ENCODE measurements at places on chromosomes 3 and 15.
A peak's percentile ranks its signal among the peaks of the same experiment; 100 is the strongest.

DNA sequence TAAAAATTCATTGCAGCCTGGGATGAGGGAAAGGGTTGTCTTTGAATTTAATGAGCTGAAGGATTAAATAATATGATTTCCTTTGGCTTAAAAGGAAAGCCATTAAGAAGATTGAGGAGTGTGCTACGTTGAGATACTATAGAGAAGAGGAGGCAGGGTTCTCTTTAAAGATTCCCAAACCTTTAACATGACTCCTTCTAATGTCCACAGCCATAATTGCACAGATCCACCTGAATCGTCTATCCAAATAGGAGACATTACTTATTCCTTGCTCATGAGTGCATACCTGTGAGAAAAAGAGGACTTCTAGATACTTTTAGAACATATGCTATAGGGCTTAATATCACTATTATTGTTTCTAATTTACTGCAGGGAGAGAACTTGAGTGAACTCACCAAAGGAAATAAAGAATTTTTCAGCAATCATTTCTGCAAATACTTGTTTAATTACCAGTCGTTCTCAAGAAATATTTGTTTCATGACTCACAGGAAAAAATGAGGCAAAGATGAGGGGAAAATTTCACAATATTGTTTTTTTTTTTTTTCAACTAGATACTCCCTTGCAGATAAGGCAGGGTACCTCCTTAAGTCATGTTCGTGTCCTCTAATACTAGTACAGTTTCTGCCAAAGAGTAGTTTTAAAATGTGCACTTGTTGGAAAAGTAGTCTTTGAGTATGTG lies 8.9 kb upstream of the SUCNR1 start:
- DNase-seq: no peak

GRCh38 chr15:98599909-98600691 lies 48.2 kb upstream of the IGF1R start:
- no peak for DNase-seq

- DNase-seq: no peak
Observed at GRCh38 chr3:110583373-110583935, 488.2 kb upstream of the NECTIN3 start.

- no peak for DNase-seq
Observed at GRCh38 chr15:48096813-48097212, 24.0 kb upstream of the SLC24A5 start.

GRCh38 chr3:55332176-55332575 lies 154.9 kb downstream of the WNT5A start:
- no peak for DNase-seq

DNA sequence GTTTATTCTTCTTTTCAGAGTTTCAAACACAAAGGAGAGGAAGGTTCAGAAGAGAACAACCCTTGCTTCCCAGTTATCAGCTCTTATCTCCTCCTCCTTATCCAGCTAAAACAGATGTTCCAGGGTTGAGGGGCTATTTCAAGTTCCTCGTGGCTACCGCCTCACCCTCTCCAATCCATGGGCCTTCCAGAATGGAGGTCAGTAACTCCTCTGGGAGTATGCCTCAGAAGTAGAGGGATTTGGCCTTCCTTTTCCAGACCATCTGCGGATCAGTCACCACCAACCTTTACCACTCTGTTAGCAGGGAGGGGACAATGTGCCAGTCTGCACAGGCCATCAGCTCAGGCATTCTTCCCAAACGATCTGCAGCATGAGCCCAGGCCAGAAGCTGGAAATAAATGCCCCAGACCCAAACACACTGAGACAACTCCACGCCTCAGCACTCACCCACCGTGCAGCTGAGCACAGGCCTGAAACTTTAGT lies 14.8 kb downstream of the HTR3C start:
- no peak for DNase-seq

DNA sequence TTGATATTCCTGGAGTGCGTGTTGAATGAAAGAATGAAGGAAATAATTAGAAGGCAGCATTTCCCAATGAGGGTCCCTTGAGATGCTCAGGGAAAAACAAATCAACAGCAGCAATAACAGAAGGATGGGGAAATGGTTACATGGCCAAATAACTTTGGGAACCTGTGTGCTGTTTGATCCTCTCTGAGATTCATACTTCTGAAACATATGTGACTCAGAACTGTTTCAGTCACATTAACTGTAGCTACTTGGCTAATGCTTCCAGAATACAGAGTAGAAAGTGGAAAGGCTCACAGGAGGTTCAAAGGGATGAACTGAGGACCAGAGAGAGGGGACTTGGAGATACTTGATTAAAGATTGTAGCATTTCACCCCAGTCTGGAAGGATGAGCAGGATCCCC lies 258.2 kb downstream of the SLCO3A1 start:
- DNase-seq: no peak

DNA sequence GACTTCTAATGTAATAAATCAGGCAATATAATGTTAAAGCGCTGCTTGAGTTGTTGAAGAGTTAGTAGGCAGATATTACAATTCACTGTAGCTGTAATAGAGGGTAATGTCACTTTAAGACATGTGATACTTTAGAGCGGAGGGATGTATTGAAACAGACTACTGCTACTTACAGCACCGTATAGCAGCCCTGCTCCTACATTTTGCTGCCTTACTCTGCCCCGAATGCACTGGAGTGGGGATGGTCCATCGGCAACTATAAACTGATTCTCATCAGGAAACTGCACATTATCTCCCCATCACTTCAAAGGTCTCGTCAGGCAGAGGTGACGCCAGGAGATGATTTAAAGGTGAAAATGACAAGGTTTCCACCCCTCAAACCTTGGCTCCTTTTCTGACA lies 349.7 kb upstream of the SUCLG2 start:
- no peak for DNase-seq

GRCh38 chr3:44554626-44555592 lies at the start of gene ZKSCAN7:
TSS of gene ZKSCAN7 (plus strand) at chr3:44555193. CDS start at chr3:44557048, 1,855 bp downstream.
- peak; percentile 62 for DNase-seq

DNA sequence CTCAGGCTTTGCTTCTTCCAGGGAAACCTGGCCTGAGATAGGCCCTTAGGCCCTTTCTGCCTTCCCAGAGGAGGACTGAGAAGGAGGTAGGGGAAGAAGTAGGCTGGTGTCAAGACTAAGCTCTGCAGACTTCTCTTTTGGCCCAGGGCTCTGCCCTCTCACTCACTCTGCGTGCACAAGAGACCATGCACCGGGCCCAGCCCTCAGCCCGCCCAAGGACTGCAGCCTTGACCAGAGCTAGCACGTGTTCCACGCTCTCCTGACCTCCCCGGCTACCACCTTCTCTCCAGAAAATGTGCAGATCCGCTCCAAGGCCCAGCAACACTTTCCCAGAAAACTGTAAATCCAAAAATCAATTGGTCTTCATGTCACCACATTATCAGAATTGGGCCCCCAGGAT lies 59.8 kb downstream of the SEMA5B start:
- DNase-seq: no peak

DNA sequence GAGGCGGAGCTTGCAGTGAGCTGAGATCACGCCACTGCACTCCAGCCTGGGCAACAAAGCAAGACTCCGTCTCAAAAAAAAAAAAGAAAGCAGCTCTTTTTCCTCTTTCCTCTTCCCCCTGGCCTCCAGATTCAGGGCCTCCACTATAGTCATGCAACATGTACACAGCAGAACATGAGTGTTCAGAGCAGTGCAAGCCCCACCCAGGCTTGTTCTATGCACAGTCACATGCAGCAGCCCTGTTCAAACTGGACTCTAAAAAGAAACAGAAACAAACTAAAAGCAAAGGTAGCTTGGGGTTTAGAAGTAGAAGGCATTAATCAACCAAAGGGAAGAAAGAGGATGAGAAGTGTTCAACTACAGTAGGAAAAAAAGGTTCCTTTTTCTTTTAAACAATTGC lies 11.8 kb downstream of the SHQ1 start:
- no peak for DNase-seq

DNA sequence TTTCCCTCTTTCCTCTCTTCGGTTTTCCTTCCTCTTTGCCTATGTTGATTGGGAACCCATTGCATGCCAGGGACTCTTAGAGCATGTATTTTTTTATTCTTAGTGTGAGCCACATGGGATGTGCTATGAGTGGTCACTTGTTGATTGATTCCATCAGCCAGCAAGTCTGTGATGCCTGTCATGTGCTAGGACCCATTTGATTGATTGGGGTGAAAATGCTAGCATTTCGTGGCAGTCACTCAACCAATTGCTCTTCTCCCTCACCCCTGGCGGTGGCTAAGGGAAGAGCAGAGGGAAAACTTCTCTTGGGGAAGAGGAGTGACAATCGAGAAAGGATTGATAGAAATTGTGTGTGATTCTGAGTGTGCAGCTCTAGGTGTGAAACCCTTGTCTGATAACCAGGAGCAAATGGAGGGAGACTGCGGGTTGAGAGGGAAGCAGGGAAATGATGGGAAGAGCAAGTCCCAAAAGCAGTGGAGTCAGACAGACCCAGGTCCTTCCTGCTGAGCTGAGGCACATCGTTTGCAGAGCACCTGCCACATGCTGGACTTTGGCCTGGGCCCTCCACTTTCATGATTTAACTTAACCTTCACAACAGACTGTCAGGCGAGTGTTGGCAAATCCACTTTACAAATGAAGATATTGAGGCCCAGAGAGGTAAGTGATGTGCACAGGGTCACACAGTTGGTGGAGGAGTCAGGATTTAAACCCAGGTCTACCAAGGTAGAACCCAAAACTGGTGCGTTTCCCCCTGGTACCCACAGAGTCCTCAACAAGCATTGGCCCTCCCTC lies 40.0 kb downstream of the SLC6A11 start:
- DNase-seq: no peak

DNA sequence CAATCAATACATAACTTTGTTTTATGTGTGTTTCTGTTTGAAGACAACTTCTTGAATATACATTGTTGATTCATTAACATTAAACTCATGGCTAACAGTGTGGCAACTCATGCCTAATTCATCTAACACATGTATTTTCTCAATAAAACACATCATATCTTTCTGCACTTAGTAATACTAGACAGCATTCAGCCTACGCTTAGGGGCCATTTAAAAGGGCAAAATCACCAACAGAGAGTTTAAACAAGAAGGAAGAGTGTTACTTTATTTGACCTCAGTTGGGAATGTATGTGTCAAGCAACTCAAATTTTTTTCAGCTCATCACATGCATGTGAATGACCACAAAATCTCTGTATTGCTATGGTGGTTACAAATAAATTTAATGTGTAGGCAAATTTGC lies 128.8 kb upstream of the AADACL2 start:
- no peak for DNase-seq

DNA sequence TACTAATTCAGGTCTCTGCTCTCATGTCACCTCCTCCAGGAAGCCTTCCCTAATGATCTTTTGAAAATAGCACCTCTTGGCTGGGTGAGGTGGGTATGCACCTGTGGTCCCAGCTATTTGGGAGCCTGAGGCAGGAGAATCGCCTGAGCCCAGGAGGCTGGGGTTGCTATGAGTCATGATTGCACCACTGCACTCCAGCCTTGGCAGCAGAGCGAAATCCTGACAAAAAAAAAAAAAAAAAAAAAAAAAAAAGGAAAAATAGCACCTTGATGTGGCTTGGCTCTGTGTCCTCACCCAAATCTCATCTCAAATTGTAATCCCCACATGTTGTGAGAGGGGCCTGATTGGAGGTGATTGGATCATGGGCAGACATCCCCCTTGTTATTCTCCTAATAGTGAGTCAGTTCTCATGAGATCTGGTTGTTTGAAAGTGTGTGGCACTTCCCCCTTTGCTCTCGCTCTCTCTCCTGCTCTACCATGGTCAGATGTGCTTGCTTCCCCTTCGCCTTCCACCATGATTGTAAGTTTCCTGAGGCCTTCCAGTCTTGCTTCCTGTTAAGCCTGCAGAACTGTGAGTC lies 11.2 kb upstream of the RNU6-1 start:
- DNase-seq: no peak

DNA sequence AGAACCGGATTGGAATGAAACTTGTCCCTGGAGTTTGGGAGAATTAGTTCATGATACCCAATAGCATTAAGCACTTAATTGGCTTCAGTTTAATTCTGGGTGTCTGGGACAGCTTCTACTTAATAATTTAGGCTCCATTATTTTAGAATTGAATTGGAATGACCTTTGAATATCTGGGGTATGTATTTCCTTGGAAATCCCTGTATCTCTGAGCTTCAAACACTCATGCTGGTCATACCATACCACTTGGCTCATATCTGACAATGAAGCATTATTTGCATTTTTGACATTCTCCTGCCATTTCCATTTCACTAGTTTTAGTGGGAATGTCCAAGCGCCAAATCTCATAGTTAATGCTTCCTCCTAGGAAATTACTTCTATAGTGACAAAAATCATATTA lies 393.1 kb downstream of the DIPK2A start:
- DNase-seq: no peak

- peak; percentile 22 for DNase-seq
Observed at GRCh38 chr3:72951259-72951722, 45.3 kb upstream of the PPP4R2 start.

DNA sequence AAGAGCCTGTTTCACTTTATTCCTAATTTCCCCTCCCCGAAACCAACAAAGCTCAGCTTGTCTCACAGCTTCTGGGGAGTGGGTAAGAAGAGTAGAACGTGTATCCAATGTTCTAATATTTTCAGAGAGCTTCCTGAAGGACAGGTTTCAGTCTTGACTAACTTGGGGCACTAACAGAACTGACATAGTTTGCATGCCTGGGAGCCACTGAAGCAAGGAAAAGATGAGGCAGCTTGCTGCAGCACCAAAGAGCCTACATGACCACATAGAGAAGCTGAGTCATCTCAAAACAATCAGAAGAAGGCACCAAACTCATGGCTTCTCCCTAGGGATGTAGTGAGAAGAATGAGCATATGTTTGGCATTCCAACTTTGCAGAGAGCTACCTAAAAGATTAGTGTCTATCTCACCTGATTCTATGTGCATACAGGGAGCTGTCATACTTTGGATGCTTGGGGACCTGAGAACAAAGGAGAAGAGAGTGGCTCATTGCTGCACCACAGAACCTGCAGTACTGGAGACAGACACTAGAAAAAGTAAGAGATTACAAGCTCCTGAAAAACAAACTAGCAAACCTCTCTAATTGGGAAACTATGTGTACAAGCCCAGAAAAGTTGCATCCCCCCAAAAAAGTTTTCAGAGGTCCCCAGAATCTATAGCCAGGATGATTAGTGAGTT lies 86.9 kb downstream of the DCLK3 start:
- DNase-seq: no peak

GRCh38 chr3:160454995-160455394 lies 5.4 kb upstream of the TRIM59 start:
- DNase-seq: no peak

DNA sequence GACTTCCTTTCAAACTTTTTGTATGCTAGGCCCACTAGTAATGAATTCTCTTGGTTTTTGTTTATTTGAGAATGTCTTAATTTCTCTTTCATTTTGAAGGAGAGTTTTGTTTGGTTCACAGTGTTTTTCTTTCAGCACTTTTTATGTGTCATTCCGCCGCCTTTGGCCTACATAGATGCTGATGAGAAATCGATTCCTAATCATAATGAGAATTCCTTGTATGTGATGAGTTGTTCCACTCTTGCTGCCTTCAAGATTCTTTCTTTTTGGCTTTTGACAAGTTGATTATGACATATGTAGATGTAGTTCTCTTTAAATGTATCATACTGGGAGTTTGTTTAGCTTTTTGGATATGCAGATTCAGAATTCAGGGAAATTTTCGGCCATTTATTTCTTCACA lies 35.5 kb downstream of the CERS3 start:
- DNase-seq: no peak

DNA sequence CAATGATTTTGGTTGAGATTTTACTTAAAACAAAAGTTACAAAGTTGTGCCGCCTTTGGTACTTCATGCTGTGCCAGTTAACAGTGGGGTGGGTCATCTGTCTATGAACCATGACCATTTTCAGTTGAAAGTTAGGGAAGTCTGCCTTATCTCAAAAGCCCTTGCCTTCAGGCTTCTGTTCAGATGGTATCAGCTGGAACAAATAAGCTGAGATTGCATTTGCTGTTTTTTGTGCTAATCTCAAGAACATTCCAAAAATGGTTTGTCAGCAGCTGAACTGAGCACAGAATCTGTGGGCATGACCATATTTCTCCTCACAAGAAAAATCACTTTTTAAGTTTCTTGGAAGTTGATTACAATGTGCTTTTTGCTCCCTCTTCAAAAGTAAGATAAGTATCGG lies 142.3 kb downstream of the IL5RA start:
- no peak for DNase-seq

Measured in natural killer cell (primary cell).